ENCODE measurements at places on chromosomes 11 and 22.
A peak's percentile ranks its signal among the peaks of the same experiment; 100 is the strongest.

GRCh38 chr22:20019661-20020532 lies 1.0 kb upstream of the TANGO2 start:
- no peak for DNase-seq

DNA sequence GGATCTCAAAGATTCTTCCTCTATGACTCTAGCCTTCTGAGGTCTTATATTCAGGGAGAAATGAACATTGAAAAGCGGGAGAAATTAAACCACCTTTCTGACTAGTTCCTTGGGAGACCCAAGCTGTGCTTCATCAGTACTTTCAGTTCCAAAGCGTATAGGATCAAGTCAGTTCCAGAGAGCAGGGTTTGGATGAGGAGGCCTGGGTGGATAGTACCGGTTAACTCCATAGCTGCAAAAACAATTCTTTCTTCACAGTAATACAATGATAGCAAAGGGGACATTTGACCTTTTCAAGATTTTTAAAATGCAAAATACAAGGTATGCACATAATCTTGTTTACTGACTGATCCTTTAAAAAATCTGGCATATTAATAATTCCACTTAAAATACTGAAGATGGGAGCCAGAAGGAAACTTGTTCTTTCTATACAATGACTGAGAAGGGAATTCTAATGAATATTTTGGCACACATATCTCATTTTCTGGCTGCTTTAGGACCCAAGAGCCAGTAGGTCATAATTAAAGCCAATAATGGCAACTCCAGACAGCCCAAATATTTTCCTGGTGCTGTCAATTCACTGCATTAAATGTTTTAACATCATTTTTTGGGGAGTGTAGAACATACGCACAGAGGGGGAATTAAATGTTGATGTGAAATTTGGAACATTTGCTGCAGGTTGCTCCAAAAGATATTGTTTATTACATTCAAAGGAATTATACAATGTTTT lies 16.0 kb downstream of the ADM start:
- DNase-seq: no peak

GRCh38 chr11:18264677-18265555 lies 1.1 kb upstream of the SAA1 start:
- peak; percentile 51 for DNase-seq

DNA sequence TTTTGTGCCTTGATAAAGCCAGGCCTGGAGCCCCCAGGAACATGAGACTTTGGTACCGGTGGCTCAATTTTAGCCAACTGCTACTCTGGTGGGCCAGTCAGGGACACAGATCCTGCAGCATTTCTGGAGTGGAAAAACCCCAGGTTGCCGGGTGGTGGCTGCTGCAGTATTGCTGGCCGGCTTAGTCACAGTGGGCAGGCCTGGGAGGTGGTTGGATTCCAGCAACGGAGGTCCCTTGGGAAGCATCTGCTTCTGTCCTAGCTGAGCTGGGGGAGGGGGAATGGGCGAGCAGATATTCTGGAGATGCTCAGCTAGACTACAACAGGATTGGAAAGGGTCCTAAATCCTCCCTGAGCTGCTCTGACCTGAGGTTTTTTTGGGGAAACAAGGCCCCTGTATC lies 31.6 kb upstream of the ACCSL start:
- DNase-seq: no peak

DNA sequence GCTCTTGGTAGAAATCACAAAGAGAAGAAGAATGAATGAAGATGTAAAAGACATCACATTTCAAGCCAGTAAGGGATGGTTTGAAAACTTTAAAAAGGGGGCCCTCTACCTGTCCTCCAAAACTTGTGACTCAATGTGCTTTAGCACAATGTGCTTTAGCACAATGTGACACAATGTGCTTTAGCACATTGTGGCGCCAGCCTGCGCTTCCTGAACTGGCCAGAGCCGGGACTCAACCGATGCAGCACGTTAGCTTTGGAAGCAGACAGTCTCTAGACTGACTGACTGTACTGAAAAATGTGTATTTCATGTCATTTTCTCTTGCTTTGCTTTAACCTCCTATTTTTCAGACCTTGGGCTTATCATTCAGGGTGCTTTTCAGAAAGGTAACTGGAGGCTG lies 63.5 kb downstream of the FAM83F start:
- DNase-seq: peak; percentile 16

DNA sequence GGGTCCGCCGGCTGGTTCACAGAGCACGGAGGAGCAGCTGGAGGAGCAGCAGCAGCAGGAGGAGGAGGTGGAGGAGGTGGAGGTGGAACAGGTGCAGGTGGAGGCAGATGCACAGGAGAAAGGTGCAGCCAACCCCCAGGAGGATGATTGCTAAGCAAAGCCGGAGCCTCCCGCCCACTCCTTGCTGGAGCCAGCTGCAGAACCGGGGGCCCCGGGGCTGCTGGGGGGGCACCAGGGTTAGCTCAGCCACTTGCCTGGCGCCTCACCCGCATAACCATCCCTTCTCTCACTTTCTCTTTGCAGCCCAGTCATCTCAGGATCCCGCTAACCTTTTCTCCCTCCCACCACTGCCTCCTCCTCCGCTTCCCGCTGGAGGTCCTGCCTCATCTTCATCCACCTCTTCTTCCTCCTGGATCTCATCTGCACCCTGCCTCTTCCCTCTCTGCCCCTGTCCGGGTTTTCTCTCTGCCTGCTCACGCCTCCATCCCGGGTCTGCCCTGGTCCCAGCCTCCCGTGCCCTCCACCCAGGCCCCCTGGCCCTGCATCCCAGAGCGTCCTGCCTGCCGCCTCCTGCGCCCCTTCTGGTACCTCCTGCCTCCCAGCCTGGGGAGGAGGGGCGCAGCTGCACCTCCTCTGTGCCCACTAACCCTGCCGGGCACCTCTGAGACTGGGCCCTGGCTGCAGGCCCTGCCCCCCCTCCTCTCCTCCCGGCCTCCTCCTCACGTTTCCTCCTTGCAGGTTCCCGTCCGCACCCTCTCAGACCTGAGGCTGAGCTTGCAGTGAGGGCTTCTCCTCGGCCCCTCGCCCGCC lies 9.5 kb downstream of the KCTD17 start:
- no peak for DNase-seq

DNA sequence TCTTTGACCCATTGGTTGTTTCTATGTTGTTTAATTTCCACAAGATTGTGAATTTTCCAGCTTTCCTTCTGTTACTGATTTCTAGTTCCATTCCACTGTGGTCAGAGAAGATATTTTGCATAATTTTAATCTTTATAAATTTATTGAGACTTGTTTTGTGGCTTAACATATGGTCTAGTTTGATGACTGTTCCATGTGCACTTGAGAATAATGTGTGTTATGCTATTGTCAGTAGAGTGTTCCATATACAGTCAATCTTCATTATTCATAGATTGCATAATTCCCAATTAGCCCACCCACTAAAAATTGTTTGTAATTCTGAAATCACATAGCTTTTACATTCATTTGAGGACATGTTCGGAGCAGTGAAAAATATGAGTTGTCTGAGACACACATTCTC lies 346.1 kb upstream of the DDI1 start:
- no peak for DNase-seq

- DNase-seq: no peak
These were observed 31.6 kb upstream of the IZUMO1R start for GRCh38 chr11:94272738-94273313.

GRCh38 chr11:391117-392017 lies 2.6 kb upstream of the PKP3 start:
- no peak for DNase-seq

GRCh38 chr11:62103986-62104385 lies 19.8 kb upstream of the INCENP start:
- DNase-seq: no peak

DNA sequence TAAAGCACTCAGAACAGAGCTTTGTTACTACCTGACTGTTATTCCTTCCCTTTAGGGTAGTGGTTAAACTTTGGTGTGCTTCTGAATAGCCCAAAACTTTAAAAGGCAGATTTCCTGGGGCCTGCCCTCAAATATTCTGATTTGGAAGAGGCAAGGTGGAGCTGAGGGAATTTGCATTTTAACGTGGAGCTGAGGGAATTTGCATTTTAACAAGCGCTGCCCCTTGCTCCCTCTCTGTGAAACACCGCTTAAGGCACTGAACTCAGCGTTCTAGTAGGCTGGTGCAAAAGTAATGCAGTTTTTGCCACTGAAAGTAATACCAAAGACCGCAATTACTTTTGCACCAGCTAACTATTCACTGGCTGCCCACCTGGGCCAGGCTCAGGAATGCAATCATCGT lies 35.0 kb downstream of the TPST2 start:
- DNase-seq: no peak

DNA sequence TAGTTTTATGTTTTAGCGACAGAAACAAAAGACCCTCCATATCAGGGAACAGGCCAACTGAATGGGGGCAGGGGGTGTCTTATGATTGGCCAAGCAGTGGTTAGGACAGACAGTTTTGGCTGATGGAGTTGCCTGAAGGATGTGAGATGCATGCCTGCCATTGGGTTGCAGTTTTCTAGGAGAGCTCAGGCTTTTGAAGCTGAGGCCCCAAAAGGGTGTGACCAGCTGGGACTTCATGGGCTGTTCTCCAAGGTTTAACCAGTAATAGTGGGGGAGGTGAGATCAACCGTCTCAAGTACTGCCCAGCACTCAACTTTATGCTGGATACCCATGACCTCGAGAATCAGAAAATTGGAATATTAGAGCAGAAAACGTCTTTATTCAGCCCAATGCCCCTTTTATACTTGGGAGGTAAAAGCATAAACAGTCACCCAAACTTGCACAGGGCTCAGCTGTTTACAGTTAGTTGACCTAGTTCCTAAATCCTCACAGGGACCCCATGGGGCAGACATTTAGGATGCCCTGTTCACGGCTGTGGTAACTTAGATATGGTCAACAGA lies 13.5 kb downstream of the DTX4 start:
- DNase-seq: no peak

DNA sequence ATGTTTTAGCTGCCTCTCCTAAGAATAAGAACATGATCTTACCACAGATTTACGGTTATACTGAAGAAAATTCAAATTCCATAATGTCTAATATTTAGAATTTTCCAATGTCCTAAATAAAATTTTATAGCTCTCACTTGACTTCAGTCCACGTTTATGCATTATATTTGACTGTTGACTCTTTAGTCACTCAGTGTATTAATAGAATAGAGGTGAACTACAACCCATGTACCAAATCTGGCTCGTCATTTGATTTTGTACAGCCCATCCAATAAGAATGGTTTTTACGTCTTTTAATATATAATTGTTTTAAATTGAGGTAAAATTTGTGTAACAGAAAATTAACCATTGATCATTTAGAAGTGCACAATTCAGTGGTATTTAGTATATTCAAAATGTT lies 34.9 kb downstream of the KDM2A start:
- no peak for DNase-seq

DNA sequence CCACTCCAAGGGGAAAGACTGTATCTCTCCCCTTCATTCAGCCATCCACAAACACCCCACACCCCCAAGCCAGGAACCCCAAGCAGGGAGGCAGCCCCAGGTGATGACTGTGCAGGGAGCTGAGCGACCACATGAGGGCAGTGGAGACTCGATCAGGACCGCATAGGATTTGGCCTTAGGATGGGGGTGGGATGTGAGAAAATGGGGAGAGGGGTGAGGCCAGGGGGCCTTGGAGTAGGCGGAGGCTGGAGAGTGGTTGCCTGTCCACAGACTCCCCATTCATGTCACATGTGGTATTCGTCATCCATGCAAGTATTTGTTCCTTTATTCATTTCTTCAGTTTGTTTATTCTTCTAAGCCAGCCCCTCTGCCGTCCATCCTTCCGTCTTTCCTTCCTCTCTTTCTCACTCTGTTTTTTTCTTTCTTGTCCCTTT lies 2.7 kb upstream of the RHOD start:
- peak; percentile 57 for DNase-seq

GRCh38 chr11:128563942-128564641 lies 23.3 kb downstream of the ETS1 start:
- peak; percentile 71 for DNase-seq

DNA sequence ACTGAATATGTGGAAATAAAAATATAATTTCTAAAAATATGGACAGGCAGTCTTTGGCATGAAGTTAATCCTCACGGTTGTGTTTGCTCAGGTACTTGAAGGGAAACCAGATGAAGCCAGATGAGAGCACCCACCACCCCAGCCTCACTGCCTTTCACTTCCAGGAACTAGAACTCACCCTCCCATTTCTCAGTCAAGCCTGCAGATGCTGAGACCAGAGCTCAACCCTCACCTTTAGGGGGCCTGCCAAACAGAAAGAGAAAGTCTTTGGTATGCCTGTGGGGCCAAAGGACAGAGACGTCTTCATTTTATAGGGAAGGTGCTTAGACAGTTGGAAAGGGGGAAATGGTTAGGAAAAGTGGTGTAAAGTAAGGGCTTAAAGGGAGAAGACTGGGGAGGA lies 252.8 kb upstream of the PLET1 start:
- no peak for DNase-seq

- peak; percentile 59 for DNase-seq
These were observed 69.4 kb downstream of the OSBP2 start for GRCh38 chr22:30763815-30764673.

DNA sequence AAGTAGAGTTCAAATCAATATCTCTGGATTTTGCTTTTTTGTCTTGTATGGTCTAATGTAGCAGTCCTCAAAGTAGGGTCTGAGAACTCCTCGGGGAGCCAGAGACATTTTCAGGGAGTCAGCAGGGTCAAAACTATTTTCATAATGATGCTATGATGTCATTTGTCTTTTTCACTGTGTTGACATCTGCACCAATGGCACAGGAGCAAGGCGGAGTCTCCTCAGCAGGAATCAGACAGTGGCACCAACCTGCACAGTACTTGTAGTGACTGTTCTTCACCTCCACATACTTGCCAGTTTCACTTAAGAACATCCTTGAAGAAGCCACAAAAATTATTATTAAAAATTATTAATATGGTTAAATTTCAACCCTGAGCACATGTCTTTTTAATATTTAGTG lies 14.9 kb upstream of the FXYD6 start:
- no peak for DNase-seq

DNA sequence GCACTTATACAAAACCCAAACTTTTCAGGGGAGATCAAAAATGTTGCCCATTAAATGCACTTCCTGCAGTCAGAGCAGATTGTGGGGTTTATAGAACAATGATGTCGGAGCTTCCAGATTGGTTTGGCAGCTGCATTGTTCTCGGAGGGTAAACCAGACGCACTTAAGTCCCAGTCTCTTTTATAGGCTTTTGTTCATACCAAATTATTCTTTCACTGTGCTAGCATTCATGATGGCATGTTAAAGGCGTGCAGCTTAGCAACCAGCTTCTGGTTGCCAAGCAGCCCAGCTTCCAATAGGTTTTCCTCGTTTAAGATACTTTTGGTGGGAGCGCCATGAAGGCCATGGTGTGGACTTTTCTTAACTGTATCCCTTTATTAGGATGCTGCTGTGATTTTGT lies 40.9 kb downstream of the ZC3H12C start:
- no peak for DNase-seq

GRCh38 chr22:41425660-41426365 lies 20.8 kb downstream of the TOB2 start:
- no peak for DNase-seq

Measured in suppressor macrophage (primary cell).